Activated CD4-positive, alpha-beta T cell treated with anti-CD3 and anti-CD28 coated beads, Interleukin-2, amount 50 U/mL, for 24 hours (primary cell): ENCODE measurements at places on chromosomes 11 and 22.

DNA sequence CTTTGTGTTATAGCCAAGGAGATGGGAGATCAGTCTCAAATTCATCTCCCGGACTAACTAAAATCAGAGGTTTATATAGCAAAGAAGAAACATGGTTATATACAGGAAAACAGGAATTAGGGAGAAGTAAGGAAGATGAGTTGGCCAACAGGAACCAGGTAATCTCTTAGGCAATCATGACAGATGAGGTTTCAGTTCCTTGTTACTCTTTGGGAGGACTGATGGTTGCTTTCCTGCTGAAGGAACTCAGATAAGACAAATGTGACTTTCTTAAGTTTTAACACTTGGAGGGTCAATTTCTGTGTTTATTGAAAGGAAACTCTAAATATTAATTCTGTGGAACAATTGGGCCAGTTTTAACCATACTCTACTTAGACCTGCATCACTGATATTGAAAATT is 1072.0 kb upstream of the CNTN5 start:
- no peak for DNase-seq

GRCh38 chr22:44127356-44127755 is 53.4 kb upstream of the PARVG start:
- no peak for DNase-seq

- no peak for DNase-seq
Measured at GRCh38 chr22:26949193-26949592, 291.8 kb downstream of the MIAT start.

DNA sequence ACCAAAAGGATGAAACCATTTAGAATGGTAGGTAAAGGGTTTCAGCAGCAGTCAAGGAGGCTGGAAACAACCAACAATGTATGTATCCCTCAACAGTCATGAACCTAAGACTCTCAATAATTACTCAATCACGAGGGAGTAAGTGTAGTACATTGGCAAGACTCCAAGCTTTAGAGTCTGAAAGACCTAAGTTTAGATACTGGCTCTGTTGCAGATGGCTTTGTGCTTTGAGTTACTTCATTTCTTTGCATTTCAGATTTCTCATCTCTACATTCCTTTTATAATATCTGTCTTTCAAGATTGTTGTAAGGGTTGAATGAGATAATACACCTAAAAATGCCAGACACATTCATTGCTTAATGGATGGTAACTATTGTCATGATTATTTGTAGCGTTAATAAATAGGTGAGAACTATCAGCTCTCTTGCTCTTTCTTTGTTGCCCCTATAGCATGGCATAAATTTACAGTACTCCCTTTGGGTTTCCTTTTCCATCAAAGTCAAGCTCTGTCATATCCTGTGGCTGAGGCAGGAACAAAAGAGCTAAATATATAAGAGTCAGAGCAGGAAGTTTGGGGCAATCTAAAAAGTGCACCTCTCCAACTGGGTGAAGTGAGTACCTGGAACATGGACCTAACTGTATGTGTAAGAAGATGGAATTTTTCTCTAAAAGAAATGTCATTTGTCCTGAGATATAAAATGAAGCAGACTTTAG is 228.2 kb upstream of the ZC3H12C start:
- DNase-seq: no peak

DNA sequence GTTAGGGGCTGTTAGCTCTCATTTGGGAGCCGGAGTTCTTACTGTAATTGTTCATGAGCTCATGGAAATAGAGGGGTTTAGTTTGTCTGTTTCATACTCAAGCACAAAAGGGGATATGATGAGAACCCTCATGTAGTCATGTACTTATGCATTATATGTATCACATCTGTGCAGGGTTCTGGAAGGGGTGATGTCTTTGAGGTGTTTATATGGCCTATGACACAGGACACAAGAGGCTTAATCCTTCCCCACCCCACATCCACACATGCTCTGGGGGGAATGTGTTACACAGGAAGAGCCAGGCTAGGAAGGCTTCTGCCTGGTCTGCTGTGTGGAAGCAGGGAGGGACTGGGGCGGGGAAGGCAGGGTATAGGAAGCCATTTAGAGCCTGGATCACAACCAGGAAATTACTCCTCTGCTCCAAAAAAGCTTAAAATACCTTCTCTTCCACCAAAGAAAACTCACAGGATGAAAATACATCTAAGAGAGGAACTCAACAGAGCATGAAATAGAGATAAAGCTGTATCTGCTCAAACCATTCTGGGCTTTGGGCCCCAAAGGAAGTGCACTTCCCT is 316.1 kb downstream of the TMEM135 start:
- no peak for DNase-seq

DNA sequence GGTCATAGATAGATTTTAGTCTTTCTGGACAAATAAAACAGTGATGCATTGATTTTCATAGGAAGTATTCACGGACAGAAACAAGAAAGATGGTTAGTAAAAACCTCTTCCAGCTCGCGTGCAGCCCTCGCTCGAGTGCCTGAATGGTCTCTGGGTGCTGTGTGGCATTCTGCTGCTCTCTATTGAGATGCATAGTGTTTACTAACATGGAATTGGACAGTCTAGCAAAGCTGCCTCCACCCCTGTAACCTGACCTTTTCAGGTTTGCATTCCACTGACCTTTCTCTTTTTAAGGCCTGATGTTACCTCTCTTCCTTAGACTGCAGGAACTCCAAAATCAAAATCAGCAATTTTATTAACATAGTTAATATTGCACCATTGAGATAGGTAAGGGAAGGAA is 643.4 kb downstream of the JRKL start:
- no peak for DNase-seq

DNA sequence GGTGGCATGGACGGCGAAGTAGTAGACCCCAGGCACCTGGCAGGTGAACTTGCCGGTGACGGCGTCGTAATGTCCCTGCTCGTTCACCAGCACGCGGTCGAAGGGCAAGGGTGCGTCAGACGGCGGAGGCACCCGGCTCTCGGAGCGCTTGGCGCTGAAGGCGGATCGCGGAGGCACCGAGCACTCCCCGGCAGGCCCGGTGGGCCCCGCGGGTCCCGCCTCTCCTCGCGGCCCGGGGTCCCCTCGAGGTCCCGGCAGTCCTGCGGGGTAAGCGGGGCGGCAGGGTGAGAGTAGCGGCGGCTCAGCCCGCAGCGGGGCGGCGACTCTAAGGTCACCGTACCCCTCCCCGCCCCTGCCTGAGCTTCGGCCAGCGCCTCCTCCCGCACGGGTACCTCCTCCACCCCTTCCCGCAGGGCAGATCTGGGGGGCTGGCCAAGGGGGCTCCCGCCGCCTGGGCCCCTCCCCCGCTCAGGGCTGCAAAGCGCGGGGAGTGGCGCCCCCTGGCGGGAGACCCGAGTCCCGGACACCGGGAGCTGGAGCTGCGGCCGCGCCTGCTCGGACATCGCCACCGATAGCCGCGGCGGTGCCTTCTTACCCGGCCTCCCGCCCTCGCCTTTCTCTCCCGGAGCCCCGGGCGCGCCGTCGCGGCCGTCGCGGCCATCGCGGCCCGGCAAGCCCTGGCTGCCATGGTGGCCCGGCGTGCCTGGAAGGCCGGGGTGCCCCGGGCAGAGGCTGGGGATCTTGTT is 921 bp downstream of the C1QTNF5 start:
- DNase-seq: no peak

DNA sequence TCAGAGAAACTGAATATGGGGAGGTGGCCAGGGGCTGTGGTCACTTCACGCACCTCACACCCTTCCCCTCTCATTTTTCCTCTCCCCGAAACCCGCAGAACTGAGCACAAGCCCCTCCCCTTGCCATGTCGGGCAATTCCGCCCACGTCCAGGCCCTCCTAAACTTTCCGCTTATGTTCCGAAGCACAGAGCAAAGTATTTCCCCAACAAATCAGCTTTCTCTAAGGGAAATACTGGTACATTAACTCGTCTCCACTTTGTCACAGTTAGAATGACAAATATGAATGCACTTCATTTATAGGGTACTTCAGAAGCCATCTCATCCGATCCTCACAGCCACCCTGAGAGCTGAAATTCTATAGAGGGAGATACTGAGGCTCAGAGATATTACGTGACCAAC is 94.7 kb upstream of the TMEM45B start:
- DNase-seq: no peak

DNA sequence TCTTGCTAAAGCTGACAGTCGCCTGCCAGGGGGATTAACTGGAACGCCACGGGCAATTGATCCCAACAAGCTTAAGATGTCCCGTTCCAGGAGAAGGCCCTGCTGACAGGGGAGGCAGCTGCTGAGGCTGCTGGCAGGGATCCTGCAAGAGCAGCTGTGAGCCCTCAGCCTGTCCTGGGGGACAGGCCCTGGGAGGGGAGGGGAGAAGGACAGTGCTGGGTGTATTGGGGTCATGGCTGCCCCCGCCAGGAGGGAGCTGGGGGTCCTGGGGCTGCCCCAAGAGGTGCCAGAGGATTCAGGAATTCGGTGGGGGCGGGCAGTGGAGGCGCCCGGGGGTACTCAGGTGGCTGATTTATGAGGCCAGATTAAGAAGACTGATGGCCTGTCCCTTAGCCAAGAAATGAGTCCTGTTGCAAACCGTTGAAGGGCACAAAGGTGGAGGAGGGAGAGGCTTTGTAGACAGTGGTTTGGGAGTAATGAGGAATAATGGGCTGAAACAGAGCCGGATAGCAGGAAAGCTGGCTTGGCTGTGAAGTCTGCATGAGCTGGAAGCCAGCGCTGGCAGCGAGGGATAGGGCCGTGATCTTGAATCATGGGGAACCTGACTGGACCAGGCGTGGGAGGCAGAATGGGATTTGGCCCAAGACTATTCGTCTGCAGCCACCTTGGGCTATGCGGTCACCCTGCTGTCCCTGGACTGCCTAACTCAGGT is 133.5 kb downstream of the CACNA1I start:
- DNase-seq: no peak

GRCh38 chr22:39534591-39535356 is 2.2 kb upstream of the RPS19BP1 start:
- peak; percentile 75 for DNase-seq

DNA sequence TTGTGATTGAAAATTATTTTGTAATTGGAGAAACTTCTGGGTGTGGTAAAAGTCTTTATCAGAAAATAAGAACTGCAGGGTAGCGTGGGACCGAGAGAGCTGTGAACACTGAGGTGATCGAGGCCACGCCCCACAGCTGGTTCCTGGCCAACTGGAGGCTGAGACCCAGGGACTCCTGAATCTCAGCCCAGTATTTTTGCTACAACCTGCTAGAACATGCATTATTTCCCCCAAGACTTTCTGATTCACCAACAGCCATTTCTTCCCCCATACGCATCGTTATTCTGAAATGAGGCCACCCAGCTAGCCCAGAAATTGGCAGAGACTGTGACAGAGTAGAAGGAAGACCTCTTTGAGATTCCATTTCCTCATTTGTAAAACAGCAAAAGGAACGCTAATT is 3.4 kb upstream of the FGF19 start:
- no peak for DNase-seq

GRCh38 chr11:46178513-46178912 is 57.3 kb upstream of the PHF21A start:
- no peak for DNase-seq

GRCh38 chr22:24592851-24593558 is at the start of gene LRRC75B:
LRRC75B (minus strand) TSS chr22:24593073; CDS start chr22:24593039, 34 bp downstream.
- DNase-seq: no peak

GRCh38 chr11:72793076-72793424 is 797 bp downstream of the STARD10 start:
- no peak for DNase-seq

- no peak for DNase-seq
Measured at GRCh38 chr11:119421941-119422808, 797 bp downstream of the THY1 start.

DNA sequence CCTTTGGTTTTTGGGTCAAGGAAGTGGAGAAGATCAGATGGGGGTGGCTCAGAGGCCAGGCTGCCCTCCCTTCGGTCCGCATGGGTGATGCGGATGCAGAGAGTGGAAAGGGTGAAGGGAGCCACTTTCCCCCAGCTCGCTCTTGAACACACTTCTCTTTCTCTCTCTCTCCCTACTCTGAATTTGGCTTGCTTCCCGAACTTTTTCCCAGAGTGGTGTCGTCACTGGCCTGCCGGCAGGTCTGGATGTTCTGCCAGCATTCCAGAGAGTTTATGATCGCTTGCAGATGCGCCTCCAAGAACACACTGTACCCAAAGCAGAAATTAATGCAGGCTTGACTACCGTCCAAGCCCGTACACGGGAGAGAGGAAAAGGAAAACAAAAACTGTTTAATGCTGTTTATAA is 103.2 kb downstream of the ZBTB16 start:
- no peak for DNase-seq

- no peak for DNase-seq
Measured at GRCh38 chr11:107307991-107308390, 149.6 kb downstream of the CWF19L2 start.

GRCh38 chr11:6667733-6668374 is 12.2 kb upstream of the DCHS1 start:
- DNase-seq: peak; percentile 25

DNA sequence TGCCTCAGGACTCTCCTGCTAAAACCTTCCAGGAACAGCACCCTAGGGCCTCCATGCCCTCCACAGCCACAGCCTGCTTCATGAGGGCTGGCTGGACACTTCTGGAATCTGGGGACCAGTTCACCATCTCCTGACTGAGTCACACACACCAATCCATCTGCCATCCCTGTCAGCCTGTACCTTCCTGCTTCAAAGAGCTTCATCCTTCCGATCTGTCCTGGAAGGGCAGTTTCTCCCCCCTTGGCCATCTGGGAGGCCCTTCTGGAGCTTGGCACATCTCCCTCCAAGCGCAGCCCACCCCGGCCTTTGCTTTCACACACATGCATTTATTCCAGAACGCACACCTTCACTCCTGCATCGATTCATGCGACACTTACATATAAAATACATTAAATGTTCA is 13.0 kb downstream of the APBB1 start:
- no peak for DNase-seq

DNA sequence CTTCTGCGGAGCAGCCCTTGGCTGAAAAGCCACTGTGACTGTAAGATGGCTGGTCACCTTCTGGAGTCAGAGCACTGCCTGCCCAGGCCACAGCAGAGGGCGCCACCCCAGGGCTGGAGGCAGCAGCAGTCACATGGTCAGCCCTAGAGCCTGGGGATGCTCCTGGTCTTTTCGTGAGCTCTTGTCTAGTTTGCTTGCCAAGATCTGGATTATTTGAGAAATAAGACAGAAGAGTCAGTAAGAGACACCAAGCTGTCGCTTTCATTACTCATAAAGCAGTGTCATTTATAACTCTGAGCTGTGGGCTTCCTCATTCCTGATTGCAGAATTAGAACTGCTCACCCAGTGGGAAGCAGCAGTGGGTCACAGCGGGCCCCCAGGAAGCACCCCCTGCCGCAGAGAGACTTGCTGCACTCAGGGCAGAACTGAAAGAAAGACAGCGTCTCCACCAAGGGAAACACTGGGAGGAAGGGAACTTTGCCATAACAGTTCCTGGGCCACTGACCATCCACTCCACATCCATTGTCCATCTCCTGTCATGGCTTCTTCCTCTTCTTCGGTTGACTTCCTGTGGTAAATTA is 56.7 kb downstream of the PPP6R2 start:
- DNase-seq: no peak

DNA sequence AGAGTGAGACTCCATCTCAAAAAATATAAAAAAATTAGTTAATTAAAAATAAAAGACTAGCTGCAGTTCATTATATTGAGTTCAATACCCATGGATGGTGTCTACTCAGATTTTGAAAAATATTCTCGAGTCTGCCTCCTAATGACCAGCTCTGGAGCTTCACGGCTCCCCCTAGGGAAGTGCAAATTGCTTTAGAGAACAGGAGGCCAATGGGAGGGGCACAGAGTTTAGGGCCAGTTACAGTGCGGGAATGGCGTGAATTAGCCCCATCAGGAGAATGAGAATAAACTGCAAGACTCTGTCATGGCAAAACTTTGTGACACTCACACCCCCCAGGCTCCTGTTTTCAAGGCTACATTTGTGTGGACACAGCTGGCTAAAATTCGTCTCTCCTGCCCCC is 4.6 kb downstream of the FGF4 start:
- DNase-seq: no peak
